Stimulated activated CD8-positive, alpha-beta memory T cell treated with anti-CD3 and anti-CD28 coated beads, Interleukin-7, amount 100 ng/mL, for 4 hours (primary cell): ENCODE measurements at places on chromosomes 12 and 14.

- no peak for DNase-seq
Observed at GRCh38 chr12:76310110-76310509, 38.1 kb downstream of the BBS10 start.

GRCh38 chr14:29682789-29683188 lies 244.9 kb downstream of the PRKD1 start:
- no peak for DNase-seq

GRCh38 chr14:24053548-24054323 lies 1.9 kb downstream of the CARMIL3 start:
- DNase-seq = no peak

DNA sequence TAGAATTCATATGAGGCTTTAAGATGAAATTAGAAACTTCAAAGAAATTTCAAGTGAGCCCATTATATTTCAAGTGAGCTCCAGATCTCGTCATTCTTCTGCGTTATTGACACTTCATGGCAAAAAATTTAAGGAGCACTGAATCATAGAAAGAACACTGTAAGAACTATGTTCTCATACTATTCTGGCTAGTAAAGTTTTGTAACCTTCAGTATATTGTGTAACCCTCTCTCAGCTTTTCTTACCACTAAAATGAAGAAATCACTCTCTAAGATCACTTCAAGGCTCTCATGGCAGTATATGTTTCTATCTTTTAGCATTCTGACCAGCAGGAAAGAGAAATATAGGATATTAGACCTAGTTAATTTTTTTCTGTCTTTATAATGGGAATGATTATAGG lies 6.3 kb downstream of the GPHN start:
- DNase-seq = no peak

GRCh38 chr14:90253826-90254225 lies 2.5 kb upstream of the PSMC1 start:
- no peak for DNase-seq

DNA sequence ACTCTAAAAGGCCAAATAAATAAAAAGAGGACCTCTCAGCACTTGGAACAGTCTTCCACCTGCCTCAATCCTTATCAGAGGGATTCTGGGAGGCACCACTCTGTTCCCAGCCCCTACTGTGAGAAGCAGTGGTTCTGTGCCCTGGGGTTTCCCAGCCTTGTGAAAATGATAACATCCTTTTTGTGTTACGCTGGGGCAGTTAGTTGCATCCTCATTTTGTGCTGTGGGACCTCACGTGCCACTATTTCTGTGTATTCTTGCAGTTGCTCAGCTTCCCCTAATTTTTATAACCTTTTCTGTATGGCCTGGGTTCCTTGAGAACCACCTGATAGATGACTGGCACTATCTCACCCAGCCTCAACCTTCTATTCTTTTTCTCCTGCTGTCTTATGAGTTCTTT lies 10.8 kb upstream of the CMA1 start:
- DNase-seq = no peak

DNA sequence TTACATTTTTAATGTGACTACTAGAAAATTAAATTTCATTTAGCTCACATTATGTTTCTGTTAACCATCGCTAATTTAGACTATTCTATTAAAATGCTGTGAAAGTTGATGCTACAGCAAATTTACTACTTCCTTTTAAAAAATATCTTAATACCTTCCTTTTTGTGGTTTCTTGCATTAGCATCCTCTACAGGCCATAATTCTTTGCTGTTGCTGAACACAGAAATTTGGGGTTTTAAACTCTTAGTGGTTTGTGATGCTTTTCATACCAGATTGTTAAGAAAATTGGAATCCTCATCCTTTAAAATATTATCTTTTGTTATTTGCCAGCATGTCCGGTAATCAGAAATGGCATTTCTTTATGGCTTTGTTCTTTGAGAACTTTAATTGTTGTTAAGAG lies 18.1 kb downstream of the WNK1 start:
- DNase-seq = no peak

GRCh38 chr14:92624764-92625163 lies 111.2 kb downstream of the RIN3 start:
- DNase-seq = no peak

GRCh38 chr12:9027161-9028059 lies 38.1 kb downstream of the KLRG1 start:
- no peak for DNase-seq
